ENCODE measurements at places on chromosomes 12 and 14.

- peak; percentile 85 for DNase-seq
Measured at GRCh38 chr12:6825398-6826124, 2.6 kb upstream of the P3H3 start.

GRCh38 chr14:29802211-29802610 lies 125.4 kb downstream of the PRKD1 start:
- DNase-seq = no peak

GRCh38 chr12:117046011-117046369 lies 53.2 kb downstream of the TESC start:
- peak; percentile 64 for DNase-seq

DNA sequence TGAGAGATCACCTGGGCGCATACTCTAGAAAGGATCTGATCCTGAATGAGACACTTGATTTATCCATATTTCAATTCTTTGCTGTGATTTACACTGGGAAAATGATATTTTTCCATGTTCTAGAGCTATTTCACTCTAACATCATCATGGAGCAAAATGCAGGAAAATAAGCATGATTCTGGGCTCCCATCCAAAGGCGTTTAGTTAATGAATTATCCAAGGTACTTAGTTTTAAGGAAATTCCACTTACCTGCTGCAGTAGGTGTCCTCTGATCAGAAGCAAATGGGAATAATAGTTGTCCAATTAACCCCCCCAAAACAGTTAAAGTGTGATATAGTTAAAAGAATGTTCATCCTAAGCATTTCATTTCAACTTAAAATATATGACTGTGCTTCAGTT lies 204.5 kb upstream of the PRKD1 start:
- no peak for DNase-seq

GRCh38 chr14:95445676-95446075 lies 70.8 kb downstream of the SYNE3 start:
- no peak for DNase-seq

- no peak for DNase-seq
Measured at GRCh38 chr12:104423809-104424208, 32.9 kb upstream of the CHST11 start.

DNA sequence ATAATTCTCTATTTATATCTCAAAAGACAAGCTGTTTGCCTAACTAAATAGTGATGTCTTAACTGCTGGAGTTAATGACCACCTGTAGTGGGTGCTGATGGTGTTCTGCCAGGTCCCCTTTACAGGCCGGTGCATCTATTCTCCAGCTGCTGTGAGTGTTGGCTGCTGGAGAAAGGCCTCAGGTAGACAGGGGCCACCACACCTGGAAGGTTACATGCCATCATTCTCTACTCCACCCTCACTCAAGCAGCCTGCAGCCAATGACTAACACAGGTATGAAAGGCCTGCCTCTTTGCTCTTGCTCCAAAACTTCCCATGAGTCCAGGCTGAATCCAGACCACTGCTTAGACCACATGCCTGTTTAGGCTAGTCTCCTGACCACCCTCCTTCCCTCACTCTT lies 73.9 kb downstream of the RPS6KA5 start:
- no peak for DNase-seq

DNA sequence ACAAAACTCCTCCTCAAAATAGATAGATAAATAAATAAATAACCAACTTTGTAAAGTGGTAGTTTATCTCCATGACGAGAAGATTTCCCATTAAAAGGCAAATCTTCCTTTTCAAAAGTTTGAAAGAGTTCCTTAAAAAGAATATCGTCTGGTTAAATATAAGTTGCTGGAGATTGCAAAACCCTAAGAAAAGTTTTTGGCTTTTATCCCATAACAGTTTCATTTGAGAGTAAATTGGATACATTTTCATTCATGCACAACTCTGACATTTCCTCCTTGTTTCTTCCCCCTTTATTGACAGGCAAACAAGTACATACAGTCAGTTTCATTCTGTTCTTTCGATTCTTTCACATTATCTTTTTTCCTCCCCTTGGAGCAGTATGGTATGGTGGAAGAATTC lies 45.4 kb upstream of the BTG1 start:
- DNase-seq = peak; percentile 2

- DNase-seq = no peak
Measured at GRCh38 chr12:129483111-129483893, 420.5 kb downstream of the TMEM132D start.

GRCh38 chr12:79769189-79769859 lies 78.6 kb upstream of the PAWR start:
- DNase-seq = no peak

GRCh38 chr14:100786131-100786530 lies 39.8 kb upstream of the MEG3 start:
- no peak for DNase-seq

DNA sequence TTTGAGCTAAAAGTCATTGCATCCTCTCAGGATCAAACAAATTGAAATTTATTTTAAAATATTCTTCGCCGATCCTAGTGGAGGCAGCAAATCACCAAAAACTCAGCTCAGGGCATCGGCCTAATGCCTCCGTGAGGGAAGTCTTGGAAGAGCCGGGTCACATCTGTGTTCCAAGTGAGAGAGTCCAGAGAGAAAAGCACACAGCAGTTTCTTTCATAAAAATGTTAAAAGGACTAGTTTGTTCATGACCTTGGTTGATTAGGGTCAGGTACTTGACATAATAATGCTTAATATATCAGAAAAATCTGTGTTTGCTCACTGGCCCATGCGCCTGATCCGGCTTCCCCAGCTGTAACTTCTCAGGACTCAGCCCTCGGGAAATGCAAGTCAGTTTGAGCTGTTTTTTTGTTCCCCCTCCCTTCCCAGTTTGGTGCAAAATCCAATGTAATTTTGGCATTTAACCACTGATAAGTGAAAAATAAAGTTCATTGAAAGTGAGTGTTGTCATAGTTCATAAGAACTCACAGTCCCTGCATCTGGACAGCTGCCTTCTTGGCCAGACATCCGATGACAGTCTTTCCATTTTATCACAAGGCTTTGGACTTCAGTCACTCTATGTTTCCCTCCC lies 161.7 kb downstream of the CAND1 start:
- no peak for DNase-seq

- peak; percentile 64 for DNase-seq
Measured at GRCh38 chr14:69612783-69613130, 1.4 kb downstream of the SUSD6 start.

DNA sequence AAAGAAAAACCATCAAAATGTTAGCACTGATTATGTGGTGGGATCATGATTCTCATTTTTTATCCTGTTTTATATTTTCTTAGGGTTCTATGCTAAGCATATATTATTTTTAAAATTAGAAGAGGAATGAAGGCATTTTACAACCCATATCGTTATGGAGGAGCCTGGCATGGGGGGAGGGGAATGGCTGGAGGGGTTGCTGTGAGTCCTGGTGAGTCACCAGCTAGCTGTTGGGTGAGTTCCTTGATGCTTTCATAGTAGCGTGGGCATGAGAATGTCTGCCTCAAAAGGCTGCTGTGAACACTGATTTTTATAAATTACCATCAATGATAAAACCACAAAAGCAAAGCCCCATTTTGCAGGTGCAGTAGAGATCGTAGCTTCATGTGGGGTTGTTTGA lies 46.9 kb downstream of the C14orf132 start:
- DNase-seq = no peak

DNA sequence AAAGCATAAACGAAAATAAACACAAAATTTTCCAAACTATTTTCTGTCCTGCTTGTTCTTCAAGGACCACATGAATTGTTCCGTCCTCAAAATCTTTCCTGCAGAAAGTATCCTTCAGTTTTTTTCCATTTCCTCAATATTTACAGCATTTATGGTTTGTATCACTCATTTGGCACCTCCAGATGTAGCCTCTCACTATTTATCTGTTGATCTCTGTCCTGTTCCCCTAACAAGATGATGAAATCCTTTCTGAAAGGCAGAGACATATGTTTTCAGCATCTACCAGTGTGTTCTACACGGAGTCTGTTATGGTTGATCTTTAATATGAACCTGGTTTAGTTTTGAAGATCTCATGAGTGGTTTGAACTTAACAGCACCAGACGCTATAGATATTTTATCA lies 490.2 kb downstream of the NELL2 start:
- peak; percentile 2 for DNase-seq

GRCh38 chr14:53325176-53325806 lies 172.2 kb upstream of the DDHD1 start:
- peak; percentile 17 for DNase-seq

DNA sequence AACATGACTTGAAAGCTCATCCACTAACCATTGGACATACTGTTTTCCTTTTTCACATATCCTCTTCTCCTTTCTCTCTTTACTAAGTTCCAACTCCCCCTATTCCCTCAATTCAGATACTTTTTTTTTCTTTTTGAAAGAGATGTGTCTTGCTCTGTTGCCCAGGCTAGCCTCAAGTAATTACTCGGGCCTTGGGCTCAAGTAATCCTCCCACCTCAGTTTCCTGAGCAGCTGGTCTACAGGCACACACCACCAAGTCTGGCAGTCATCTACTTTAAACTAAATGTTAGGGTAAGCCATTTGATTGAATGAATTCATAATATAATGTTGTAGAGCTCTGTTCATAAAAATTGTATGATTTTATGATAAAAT lies 15.5 kb downstream of the LEMD3 start:
- no peak for DNase-seq

GRCh38 chr14:76774821-76775694 lies 13.8 kb downstream of the VASH1 start:
- DNase-seq = no peak

GRCh38 chr12:117105902-117106301 lies 6.7 kb upstream of the TESC start:
- DNase-seq = no peak

DNA sequence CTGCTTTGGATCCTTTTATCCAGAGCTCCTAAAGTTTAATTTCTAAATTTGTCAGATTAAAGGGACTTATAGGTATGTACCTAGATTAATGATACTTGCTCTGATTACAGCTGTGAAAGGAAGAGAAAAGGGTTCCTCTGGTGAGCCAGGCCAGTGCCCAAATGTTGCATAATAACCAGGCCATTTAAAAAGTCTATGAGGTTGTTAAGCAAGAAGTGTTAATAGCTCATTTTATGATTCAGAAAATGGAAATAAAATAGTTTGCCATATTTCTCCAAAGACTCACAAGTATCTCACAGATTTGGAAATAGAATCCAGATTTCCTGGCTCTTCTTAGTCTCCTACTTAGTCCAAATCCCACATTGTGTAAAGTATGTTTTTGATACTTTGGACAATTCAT lies 67.6 kb downstream of the SLC38A6 start:
- no peak for DNase-seq

DNA sequence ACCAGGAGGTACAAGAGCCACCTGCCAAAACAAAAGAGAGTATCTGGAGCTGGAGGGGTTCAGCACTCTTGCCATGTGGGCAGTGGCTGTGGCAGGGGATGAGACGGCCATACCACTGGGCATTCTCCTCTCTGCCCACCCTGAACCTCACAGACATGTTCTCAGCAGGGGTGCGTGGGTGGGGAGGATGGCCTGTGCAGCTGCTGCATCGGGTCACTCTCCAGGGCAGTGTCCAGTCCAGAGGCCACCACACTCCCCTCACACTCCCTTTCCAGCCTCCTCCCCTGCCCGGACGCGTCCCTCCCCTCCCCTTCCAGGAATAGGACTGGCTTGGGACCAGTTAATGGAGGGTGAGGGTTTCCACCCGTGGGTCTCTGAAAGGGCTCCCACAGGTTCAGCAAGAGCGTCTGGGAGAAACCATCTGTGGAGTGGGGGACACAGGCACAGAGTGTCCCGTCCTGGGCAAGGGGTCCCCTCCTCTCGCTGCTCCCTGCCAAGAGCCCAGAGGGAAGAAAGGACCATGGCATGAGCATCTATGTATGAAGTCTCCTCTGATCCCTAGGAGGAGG lies 501 bp downstream of the C1R start:
- DNase-seq = no peak

- DNase-seq = no peak
Measured at GRCh38 chr12:12748044-12748443, 30.9 kb downstream of the CDKN1B start.

- no peak for DNase-seq
Measured at GRCh38 chr12:52090291-52090690, 10.8 kb downstream of the SMIM41 start.

GRCh38 chr12:6909421-6910145 lies 4.8 kb upstream of the ENO2 start:
- no peak for DNase-seq

DNA sequence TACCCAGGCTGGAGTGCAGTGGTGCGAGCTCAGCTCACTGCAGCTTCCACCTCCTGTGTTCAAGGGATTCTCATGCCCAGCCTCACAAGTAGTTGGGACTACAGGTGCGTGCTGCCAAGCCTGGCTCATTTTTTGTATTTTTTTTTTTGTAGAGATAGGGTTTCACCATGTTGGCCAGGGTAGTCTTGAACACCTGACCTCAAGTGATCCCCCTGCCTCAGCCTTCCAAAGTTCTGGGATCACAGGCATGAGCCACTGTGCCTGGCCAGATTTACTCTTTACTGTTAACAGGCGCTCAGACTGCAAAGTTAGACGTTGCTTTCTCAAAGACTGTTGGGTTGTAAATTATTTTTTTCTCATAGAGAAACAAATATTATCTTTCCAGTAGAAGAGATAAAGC lies 46.1 kb upstream of the LRRK2 start:
- DNase-seq = no peak

GRCh38 chr14:101005447-101005846 lies 101.9 kb upstream of the RTL1 start:
- DNase-seq = peak; percentile 31

DNA sequence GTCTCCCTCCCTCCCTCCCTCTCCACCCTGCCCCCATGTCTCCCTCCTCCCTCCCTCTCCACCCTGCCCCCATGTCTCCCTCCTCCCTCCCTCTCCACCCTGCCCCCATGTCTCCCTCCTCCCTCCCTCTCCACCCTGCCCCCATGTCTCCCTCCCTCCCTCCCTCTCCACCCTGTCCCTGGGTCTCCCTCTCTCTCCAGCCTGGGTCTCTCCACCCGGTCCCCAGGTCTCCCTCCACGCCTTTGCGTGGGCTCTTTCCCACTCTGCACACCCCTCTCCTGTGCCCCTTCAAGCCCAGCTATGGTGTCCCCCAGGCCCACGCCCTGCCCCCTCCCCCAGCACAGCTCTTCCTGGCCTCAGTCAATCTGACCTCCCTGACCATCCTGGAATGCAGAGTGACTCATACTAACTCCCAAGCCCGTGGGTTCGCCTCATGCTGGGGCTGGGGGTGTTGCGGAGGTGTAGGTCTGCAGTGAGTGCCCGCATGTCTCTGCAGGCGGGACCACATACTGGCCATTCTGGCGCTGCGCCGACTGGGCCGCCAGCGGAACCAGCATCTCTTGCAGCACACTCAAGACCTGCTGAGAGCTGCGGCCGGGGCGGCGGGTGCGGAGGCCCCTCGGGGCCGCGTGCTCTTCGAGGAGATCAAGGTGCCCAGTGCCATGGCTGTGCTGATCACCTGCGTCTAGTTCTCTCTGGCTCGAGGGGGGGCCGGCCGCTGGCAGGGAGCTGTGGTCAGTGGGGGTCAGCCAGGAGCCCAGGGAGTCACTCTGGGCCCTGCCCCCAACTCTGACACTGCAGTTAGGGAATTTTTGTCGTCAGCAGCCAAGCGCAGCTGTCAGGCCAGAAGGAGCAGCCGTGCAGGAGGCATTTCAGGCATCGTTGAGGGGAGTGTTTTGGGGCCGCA lies 13.5 kb upstream of the TNFAIP2 start:
- no peak for DNase-seq

All from hematopoietic multipotent progenitor cell treated with erythropoietin and hydrocortisone succinate and interleukin-3 and kit ligand, for 6 days (in vitro differentiated cells).